Lung (tissue), 17 donors: ENCODE measurements at places on chromosomes 16 and 17. TPM values are rescaled to one million over a fixed set of nuclear protein-coding genes. Genes with fewer than 3 reads are reported as not detected.

- no peak for DNase-seq
Observed at GRCh38 chr16:12750554-12750918, 53.2 kb downstream of the CPPED1 start.

Gene GPRC5B
- total RNA-seq = 11.7 TPM

Gene UMOD
- not detected for total RNA-seq

DNA sequence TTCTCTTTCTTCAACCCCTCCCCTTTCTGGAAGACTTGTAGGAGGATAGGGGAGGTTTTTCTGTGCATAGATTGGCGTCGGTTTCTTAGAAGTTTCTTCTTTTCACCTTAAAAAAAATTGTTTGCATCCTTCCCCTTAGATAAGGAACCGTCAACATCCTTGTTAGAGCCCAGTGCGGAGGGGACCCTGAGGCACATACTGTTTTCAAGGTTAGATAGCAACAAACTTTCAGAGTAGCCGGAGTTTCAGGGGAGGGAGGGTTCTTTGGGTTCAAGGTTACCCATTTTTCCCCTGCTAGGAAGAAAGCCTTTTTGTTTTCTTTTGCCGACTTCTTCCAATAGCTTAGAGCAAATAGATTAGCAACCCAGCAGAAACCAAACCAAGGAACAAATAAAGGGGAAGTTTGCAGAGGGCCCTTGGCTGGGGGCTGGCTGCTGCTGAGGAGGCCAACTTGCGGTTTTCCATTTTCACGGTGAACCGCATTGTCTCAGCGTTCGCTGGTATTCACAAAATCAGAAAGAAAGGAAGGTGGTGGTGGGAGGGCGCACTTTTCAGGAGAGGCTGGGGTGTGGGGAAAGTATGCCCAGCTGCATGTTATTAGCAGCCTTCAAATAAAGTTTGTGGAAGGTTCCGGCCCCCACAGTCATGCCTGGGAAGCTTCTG, 28.8 kb downstream of the MSI2 start:
- no peak for DNase-seq

DNA sequence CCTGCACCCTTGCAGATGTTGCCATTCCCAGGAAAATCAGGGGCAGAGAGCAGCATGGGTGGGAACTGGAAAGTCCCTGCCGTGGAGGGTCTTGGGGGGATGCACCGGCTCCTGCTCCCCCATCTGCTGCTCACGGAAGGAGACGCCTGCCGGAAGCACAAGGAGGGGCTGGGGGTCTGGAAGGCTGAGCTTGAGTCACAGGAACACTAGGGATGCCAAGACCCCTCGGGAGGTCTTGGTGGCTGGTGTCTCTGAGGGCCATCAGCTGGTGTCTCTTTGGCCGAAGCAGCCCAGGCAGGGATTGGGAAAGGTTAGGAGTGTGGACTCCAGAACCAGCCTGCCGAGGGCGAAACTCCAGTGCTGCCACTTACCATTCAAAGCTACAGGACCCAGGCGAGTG, 29.4 kb upstream of the GNA13 start:
- DNase-seq = peak; percentile 35

Gene ZNF19
- 16.1 TPM for total RNA-seq

Gene KCNH4
- total RNA-seq = 0.31 TPM

- no peak for DNase-seq
Observed at GRCh38 chr17:44473367-44473766, 29.8 kb downstream of the GPATCH8 start.

Gene WNT9B
- 0.11 TPM for total RNA-seq

DNA sequence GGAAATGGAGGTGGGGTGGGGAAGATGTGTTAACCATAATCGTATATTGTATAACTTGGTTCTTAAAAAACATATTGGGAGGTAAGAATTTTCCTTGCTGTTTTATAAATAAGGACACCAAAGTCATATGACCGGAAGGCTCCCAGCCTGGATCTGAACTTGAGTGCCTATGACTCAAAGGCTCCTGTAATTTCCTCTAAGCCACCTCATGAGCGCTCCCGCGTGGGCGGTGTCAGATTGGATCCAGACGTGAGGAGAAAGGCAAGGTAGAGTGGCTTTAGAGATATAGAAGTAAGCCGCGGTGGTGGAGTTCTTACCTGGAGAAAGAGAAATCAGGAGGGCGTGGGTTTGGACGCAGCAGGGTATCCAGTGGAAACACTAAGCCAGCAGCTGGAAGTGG, 196.2 kb upstream of the NLRP1 start:
- no peak for DNase-seq

Gene SLC46A1
- 4.6 TPM for total RNA-seq

Gene KRTAP2-2
- total RNA-seq = not detected

DNA sequence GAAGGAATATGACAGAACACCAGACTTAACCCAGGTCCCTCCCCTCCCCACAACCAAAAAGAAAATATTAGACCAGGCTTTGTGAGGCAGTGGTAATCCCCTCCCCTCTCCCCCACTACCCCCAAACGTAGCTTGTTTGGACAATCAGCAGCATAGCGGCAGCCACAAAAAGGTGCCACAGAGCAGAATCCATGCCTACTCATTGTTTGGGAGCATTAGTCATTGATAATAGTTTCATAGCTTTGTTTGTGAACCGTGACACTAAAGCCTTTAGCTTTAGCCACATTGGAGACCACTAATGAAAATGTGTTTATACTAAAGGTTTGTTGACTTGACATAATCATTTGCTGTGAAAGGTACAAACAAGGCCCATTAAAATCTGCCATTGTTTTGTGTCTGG, 65.1 kb downstream of the NUP93 start:
- DNase-seq = no peak

Gene ABCC12
- total RNA-seq = not detected

Gene SLFN12
- 12.4 TPM for total RNA-seq
